ENCODE measurements at places on chromosomes 6 and 20. TPM values are rescaled to one million over a fixed set of nuclear protein-coding genes. Genes with fewer than 3 reads are reported as not detected.

- DNase-seq, result no peak
Measured at GRCh38 chr6:15023448-15023847, 222.4 kb upstream of the JARID2 start.

Gene MLIP
- 0.29 TPM for total RNA-seq

- no peak for DNase-seq
Measured at GRCh38 chr20:63701329-63702035, 5.0 kb downstream of the TNFRSF6B start.

Gene GNRH2
- total RNA-seq, result not detected

- DNase-seq, result no peak
Measured at GRCh38 chr6:139981768-139982181, 607.3 kb upstream of the CITED2 start.

- no peak for DNase-seq
Measured at GRCh38 chr6:65646544-65646943, 60.5 kb downstream of the EYS start.

DNA sequence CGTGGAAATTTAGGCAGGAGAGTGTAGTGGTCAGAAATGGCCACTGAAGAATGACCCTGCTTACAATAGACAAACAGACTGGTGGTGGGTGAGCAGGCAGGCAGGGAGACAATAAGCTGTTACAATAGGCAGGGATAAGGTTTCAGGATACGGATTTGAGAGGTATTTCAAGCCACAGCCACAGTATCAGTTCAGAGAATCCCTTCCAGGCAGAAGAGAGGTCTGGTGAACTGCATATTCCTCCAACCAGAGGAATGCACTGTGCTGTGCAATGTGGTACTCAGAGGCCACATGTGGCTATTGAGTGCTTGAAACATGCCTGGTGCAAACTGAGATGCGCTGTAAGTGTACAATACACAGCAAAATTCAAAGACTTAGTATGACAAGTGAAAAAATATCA, 20.6 kb downstream of the RMND1 start:
- DNase-seq, result no peak

DNA sequence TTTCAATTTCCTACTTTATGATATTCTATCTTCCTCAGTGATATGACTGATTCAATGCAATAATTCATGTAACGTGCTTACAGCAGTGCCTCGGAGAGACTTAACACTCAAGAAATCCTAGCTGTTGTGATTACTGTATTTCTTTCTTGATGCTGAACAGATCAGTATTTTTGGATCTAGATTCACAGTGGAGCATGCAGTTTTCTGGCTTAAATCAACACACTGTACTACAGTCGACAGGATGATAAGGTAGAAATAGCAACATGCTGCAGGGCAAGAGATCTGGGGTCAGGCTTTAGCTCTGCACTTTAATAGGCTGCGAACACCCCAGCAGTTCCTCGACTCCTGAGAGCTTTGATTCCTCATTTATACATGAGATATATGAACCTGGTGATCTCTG, 161.0 kb downstream of the AIG1 start:
- no peak for DNase-seq

DNA sequence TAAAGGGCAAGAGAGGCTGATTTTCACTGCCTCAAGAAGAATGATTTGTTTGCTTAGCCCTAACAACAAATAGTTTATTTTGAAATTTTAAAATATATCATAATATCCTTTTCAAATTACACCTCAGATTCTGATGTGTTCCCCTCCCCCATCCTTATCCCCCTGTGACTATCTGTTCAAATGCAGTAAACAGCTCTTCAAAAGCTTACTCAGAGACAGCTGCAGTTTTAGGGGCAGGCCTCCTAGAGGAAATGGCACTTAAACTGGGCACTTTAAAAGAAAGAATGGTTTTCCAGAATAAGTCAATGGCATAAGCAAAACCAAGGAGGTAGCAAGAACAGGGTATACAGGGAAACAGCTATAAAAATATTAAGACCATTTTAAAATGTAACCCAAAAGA, 118.6 kb upstream of the UST start:
- no peak for DNase-seq

GRCh38 chr6:7050004-7050403, 57.8 kb upstream of the RREB1 start:
- no peak for DNase-seq

GRCh38 chr6:66103354-66103753, 396.3 kb upstream of the EYS start:
- DNase-seq, result no peak

Gene HLA-DQB1
- 21.5 TPM for total RNA-seq

Gene DDX39B
- 268 TPM for total RNA-seq

DNA sequence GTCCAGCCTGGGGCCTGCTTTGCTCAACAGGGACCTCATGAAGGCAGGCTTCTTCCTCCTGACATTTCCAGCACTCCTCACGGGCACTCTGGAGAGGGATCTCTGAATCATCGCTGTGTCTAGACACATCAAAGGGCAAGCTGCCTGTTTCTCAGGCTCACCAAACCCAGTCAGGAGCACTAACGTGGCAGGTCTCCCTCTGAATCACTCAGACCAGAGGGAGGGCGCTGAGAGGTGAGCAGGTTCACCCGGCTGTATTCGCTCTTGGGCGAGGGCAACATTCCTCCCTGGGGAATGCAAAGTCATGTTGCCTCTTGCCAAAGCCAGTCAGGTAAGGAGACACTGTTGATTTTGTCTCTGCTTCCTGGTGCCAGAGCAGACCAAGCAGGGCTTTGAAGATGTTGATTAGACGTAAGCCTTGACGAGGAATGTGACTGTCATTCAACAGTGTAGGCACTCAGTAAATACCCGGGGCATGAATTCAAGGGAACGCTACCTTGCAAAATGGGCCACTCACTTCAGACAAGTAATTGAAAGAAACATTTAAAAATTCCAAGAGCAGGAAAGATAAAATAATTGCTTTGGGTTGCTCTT, 50.1 kb downstream of the CYP24A1 start:
- DNase-seq, result no peak

GRCh38 chr20:32647606-32648005, 26.1 kb downstream of the C20orf203 start:
- no peak for DNase-seq

Gene SULF2
- total RNA-seq, result 68.7 TPM

- no peak for DNase-seq
Measured at GRCh38 chr6:63636518-63637021, 968 bp downstream of the PHF3 start.

DNA sequence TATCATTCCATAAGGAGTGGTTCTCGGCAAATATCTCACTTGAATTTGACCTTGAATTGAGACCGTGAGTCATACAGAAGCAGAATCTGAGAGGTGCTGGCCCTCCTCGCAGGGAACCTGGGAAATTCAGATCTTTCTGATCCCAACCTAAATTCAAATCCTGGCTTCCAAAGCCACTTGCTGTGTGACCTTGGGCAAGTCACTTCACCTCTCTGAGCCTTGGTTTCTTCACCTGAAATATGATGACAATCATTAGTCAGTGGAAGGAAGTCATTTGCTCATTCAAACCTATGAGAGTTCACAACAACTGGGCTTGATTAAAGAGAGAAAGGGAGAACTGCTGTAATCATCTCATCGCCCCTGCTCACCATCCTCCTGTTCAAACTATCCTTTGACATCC, 7.2 kb downstream of the BPIFA3 start:
- DNase-seq, result no peak

Gene GSTA2
- total RNA-seq, result not detected

Gene HLA-C
- total RNA-seq, result 425 TPM

DNA sequence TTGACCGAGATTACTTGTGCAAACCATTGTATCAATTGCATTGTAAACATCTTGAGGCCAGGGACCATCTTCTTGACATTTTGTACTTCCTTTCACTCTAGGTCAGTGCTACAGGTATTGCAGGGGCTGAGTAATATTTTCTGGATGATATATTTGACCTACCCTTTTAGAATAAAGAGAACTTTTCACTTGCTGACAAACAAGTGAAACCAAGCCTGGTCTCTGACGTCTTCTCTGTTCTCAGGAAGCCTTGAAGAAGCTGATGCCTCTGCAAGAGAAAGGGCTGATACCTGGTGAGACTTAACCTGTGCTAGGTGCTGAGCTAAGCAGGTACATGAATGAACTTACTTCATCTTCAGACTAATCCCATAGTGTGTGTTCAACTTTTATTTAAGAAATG, 60.5 kb upstream of the GGTLC1 start:
- DNase-seq, result no peak

- no peak for DNase-seq
Measured at GRCh38 chr6:25486550-25486949, 165.5 kb upstream of the SCGN start.

DNA sequence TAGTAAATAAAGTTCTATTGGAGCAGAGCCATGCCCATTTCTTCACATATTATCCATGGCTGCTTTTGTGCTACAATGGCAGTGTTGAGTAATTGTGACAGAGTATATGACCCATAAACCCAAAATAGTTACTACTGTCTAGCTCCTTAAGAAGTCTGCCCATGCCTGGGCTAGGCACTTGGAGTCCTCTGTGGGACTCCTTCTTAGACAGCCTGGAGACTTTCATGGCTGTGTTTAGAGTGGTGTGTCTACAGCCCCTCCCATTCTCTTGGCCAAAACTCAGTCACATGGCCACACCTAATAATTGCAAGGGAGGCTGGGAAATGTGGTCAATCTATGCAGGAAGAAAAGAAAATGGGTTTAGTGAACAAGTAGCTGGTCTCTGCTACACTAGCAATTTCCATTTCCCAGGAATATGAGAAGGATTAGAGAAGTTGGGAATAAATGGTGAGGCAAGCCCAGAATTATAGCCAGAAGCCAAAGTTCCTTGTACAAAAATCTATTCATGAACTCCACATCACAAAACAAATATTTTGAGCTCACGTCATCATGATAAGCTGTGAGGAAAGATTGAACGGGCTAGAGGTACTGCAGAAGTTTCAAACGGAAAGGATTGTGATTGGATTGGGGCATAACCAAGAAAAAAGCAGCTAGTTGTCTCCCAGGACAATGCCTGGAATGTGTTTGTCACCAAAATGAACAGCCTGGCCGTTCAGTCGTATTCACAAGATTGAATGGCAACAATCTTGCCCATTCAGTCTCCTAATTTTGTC, 251.8 kb upstream of the PLN start:
- no peak for DNase-seq

Gene SCUBE3
- total RNA-seq, result 0.22 TPM

DNA sequence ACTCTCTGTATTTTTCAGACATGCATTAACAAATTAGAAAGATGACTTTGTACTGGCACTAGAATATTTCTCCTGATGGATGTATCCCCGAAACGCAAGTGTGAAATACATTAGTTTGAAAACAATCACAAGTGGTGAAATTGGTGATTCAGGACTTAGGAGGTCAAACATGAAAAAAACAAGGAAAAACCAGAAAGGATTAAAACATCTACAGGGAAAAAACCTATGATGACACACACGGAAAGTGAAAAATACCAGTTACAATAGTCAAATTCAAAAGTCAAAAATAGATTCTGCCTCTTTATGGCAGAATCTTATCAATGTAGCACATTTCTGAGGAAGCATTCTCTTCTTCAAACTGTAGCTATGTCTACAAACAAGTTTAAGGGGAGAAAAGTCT, 129.0 kb upstream of the SGK1 start:
- no peak for DNase-seq

DNA sequence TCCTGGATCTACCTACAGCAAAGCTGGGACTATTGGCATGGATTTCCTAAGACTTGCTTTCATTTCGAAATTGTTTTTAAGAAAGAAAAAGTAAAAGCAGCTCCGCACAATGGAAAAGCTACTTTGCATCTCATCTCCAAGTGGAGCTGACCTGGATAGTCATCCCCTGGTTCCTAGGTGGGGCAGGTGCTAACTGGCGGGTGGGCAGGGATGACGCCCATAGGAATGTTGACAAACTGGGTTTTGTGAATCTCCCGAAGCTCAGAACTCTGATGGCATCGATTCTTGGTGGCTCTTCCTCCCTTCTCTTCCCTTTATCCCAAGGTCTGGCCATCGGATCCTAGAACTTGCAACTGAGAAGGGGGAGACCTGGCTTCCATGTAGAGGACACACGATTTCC, 12.4 kb upstream of the EZR start:
- no peak for DNase-seq

- no peak for DNase-seq
Measured at GRCh38 chr20:48965189-48965910, 43.8 kb downstream of the ARFGEF2 start.

GRCh38 chr6:143536461-143536865, 24.9 kb upstream of the FUCA2 start:
- DNase-seq, result no peak

Gene PRDM13
- total RNA-seq, result not detected

Measured in mesenteric fat pad (tissue), 1 donor.